ENCODE measurements at places on chromosomes 13 and 19. TPM values are rescaled to one million over a fixed set of nuclear protein-coding genes. Genes with fewer than 3 reads are reported as not detected.

The GPX4 gene
- 374 TPM for total RNA-seq

The LCP1 gene
- total RNA-seq, result 15.9 TPM

The VSTM2B gene
- not detected for total RNA-seq

DNA sequence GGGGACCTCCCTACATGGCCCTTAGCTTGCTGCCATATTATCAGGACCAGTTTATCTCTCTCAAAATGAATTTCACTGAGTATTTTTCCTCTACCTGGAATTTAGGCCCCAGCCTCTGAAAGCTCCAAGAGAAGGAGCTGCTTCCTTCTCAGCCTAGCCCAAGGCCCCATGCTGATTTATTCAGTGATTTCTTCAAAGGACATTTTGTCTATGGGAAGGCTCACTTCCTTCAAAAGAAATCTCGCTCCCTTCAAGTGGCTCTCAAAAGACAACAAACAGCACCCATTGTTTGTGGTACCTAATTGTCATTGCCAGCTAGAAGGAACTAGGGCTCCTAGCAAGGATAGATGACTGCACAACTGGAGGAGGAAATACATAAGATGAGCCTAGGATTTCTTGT, 172.4 kb downstream of the SLC7A1 start:
- DNase-seq, result no peak

GRCh38 chr19:35991731-35992450, 3.1 kb upstream of the SDHAF1 start:
- DNase-seq, result no peak

DNA sequence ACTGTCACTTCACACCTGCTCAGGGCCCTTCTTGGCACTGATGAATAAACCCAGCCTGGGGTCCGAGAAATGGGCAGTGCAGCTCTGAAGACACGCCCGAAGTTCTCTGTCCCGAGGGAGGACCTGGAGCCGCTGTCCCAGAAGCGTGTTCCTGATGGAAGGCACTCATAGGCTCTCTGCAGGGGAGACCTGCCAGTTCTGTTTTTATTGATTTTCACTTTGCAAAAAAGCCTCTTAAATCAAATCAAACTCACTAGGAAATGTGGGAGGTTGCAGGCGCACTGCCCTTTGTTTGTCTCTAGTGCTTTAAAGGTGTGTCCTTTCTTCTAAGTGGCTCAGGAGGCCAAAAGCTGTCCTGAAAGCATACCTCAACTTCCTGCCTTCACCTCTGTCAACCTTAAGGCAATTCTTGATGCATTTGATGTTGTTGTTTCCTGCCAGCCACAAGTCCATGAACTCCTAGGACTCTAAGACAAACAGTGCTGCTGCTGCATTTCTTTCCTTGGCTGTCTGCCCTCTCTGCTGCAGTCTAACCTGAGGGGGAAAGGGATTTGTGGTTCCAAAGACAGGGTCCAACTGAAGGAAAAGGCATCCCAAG, 663.2 kb downstream of the UQCRFS1 start:
- no peak for DNase-seq

Measured in right cardiac atrium (tissue), 5 donors.